Tibial nerve (tissue), 4 donors: ENCODE measurements at places on chromosomes 5 and 9.

DNA sequence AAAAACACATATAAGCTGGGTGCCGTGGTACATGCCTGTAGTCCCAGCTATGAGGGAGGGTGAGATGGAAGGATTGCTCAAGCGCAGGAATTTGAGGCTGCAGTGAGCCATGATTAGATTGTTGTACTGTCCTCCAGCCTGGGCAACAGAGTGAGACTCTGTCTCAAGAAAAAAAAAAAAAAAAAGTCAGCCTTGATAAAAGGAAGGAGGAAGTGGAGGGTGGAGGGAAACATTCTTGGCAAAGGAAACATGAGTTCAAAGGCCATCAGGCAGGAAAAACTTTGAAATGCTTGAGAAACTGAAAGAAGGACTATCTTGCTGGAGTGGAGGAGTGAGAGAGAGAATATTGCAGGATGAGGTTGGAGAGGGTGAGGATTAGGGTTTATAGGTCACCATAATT, 18.3 kb upstream of the ANKHD1 start:
- DNase-seq: no peak

GRCh38 chr9:84875193-84875592, 205.7 kb downstream of the NTRK2 start:
- no peak for DNase-seq

GRCh38 chr5:126998201-126998631, 32.1 kb downstream of the MARCHF3 start:
- DNase-seq: no peak

- no peak for DNase-seq
Observed at GRCh38 chr5:6556089-6556801, 76.6 kb downstream of the NSUN2 start.

GRCh38 chr5:129966071-129966470, 61.8 kb downstream of the CHSY3 start:
- no peak for DNase-seq

GRCh38 chr5:62506659-62507460, 71.8 kb upstream of the LRRC70 start:
- no peak for DNase-seq

- DNase-seq: no peak
Observed at GRCh38 chr5:51811883-51812471, 428.7 kb downstream of the ISL1 start.

- no peak for DNase-seq
Observed at GRCh38 chr9:84254972-84255371, 85.6 kb downstream of the SLC28A3 start.

DNA sequence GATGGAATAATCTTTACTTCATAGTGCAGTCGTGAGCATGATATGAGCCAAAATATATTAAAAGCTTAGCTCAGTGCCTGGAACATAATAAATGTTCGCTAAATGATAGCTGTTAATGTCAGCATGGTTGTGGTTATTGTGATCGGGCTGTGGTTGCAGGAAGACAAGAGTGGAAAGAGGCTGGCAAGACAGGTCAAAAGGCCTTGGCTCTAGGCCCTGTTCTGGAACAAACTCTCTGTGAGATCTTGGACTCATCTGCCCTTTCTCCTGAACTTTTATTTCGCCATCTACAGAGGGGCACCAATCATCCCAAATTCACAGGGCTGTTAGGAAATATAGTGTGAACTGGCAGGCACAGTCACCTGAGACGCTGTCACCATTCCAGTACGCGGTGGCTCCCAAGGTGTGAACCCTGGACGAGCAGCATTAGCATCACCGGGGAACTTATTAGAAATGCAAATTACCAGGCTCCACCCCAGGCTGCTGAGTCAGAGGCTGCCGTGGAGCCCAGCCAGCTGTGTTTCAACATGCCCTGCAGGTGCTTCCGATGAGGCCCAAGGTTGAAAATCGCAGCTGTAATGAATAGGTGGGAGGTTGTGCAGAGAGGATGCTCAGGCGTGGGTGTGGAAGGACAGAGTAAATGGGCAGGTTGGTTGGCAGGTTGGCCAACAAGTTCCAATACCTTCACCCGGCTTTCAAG, 50.2 kb upstream of the SAP30L start:
- no peak for DNase-seq

GRCh38 chr5:157215514-157216167, 35.0 kb downstream of the ITK start:
- no peak for DNase-seq

- peak; percentile 19 for DNase-seq
Observed at GRCh38 chr9:125240649-125240999, 519 bp downstream of the HSPA5 start.

DNA sequence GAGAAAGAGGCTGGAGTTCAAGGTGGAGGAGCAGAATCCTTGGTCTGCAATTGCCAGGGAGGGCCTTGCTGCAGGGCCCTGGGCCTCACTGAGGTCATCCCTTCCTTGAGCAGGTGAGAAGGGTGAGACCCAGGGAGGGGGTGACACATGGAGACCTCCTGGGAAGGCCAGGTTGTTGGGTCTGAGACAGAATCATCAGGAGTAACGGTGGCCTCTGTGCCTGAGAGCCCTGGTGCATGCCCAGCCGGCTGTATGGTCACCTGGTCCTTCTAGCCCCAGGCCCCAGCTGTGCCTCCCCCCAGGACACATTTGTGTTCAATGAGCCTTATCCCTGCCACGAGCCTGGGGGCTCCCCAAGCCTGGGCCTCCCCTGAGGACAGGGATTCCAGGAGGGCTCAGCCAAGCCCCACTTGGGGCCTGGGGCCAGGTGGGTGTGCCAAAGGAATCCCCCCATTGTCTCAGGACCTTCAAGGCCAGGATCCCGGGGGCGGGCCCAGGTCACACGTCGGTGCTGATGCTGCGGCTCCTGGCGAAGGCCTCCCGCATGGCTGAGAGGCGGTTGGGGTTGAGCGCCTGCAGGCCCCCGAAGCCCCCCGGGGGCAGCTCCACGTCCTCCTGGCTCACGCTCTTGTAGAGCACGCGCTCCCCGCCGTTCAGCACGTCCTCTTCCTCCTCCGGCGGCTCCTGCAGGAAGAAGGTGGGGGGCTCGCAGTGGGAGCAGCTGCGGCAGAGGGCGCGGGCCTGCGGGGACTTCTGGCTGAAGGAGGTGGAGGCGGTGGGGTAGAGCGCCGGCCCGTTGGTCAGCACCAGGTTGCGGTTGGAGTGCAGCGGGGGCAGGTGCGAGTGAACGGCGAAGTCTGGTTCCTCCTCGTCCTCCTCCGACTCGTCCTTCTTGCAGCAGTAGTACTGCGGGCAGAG, 30.4 kb downstream of the FAM163B start:
- no peak for DNase-seq

- no peak for DNase-seq
Observed at GRCh38 chr5:28483327-28484025, 1445.1 kb upstream of the CDH9 start.

GRCh38 chr5:78006449-78006848, 230.3 kb upstream of the TBCA start:
- DNase-seq: no peak

DNA sequence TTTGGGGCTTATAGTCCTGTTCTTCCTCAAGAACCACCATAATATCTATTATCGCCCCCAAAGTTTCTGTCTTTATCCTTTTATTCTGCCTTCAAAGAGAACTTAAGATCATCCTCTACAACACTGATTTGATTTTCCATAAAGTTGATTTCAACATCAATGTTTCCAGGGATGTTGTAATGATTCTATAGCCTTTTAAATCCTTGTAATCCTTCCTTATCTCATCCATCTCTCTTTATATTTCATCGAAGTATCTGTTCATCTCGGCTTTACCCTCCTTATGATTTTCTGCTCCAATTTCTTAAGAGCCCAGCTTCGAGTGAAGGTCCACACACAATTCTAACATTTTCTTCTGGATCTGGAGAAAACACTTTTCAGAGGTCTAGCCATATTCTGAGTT, 218.4 kb downstream of the CDK5RAP2 start:
- no peak for DNase-seq

DNA sequence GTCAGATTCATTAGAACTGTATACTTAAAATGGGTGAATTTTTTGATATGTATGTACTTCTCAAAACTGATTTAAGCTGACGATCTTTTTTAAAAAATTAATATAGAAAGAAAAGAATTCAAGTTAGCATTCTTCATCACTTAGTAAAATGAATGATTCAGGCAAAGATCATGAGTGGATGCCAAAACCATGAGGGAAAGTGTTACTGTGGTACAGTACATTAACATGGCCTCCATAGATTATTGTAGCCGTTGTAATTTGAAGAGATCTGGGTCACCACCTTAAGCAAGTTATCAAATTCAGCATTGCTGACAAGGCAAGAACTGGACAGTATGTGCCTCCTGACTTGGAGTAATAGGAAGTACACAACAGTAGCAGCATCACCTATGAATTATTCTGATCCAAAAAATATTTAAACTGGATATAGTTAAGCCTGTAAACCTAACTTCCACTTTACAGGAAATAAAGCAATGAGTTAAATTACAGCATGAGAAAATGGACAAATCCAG, 29.7 kb downstream of the C9orf85 start:
- no peak for DNase-seq

- DNase-seq: no peak
Observed at GRCh38 chr5:124252191-124252638, 494.2 kb downstream of the ZNF608 start.

- no peak for DNase-seq
Observed at GRCh38 chr5:43037636-43038495, 2.3 kb downstream of the ANXA2R start.

DNA sequence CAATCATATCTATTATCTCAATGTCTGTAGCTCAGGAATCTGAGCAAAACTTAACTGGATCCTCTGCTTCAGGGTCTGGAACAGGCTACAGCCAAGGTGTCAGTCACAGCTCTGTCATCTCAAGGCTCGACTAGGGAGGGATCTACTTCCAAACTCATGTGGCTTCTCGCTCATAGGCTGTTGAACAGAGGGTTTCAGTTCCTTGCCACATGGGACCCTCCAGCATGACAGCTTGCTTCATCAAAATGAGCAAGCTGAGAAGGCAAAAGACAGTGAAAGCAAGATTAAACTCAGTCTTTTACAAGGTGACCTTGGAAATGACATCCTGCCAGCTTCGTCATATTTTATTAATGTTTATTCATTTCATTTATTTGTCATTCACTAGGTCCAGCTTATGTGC, 111.7 kb downstream of the GADD45G start:
- no peak for DNase-seq

- no peak for DNase-seq
Observed at GRCh38 chr9:16626577-16627130, 243.8 kb downstream of the BNC2 start.

DNA sequence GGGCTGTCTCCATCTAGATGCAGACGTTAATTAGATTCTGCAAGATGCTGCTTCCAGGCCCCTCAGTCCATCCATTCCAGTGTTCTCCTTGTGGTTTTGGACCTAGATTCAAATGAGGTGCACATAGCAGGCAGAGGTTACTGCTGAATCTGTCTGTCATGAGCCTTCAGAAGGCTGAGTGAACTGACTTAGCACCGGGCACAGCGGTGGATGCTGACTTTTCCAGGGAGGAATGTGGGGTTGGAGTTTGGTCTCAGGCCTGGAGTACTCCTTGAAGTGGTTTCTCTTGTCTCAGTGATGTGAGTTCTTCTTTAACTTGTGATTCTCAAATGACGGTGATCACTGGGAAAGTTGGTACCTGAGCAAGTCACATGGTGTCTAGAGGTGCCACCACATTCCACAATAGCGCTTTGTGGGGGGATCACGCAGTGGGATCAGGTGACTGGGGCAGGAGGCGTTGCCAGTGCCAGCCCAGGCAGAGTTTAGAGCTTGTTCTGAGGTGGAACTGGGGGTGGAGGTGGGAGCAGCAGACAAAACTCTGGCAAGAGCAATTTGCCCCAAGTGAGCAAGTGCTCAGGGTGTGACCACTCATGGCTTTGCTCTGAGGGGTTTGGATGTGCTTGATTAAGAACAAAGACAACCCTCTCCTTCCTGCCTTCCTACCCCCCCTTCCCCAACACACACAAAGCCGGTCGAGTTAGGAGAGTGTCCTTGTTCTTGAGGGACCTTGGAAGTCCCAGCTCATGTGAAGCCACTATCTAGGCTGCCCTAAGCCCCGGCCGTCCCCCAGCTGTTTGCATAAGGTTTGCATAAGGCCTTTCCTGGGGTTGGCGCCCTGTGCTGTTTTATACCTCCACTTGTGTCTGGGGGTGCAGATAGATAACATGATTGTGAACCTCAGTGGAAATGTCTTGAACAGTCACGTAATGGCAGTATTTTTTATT, 25.1 kb downstream of the JADE2 start:
- no peak for DNase-seq

- no peak for DNase-seq
Observed at GRCh38 chr9:94168203-94169000, 84.1 kb downstream of the PTPDC1 start.

- DNase-seq: no peak
Observed at GRCh38 chr5:10652151-10652550, 88.3 kb downstream of the ANKRD33B start.

DNA sequence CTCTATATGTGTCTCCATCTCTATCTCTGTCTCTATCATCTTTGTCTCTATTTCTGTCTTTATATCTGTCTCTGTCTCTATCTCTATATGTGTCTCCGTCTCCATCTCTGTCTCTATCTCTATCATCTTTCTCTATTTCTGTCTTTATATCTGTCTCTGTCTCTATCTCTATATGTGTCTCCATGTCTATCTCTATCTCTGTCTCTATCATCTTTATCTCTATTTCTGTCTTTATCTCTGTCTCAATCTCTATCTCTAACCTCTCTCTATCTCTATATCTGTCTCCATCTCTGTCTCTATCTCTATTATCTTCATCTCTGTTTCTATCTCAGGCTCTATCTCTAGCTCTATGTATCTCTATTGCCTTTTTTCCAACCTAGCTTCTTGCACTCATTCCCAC, 37.0 kb downstream of the IRX4 start:
- no peak for DNase-seq

DNA sequence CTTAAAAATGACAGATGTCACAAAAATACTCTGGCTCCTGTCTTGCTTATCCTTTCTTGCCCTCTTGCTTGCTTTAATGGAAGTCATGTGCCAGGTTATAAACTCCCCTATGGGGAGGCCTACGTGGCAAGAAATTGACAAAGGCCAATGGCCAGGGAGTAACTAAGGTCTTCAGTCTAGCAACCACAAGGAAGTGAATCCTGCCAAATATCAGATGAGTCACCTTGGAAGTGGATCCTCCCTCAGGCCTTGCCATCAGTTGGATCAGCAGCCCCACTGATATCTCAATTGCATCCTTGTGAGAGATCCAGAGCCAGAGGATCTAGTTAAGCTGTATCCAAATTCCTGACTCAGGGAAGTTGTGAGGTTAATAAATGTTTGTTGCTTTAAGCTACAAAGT, 82.8 kb downstream of the CAAP1 start:
- no peak for DNase-seq

GRCh38 chr5:127064253-127064840, 9.0 kb downstream of the C5orf63 start:
- no peak for DNase-seq

DNA sequence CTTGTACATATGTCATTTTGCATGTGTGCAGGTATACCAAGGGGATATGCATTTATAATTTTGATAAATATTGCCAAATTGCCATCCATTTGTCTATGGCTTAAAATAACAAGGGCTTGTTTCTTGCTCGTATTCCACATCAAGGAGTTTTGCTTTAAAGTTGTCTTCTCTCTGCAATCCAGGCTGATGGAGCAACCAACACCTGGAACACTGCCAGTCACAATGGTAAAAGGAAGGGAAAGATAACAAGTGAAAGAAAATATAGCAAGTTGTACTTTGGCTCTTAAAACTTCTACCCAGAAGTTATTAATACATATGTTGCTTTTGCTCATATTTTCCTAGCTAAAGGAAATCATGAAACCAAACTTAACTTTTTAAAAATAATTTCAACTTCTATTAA, 156.9 kb downstream of the UNC13B start:
- no peak for DNase-seq

- DNase-seq: no peak
Observed at GRCh38 chr5:172954751-172955159, 4.5 kb upstream of the RPL26L1 start.

- no peak for DNase-seq
Observed at GRCh38 chr5:60830581-60831127, 13.4 kb downstream of the ELOVL7 start.
